ENCODE measurements at places on chromosomes 4 and X. TPM values are rescaled to one million over a fixed set of nuclear protein-coding genes. Genes with fewer than 3 reads are reported as not detected.

SUV39H1 gene
- 4.7 TPM for total RNA-seq

IGSF1 gene
- total RNA-seq = 3.5 TPM

SRPX2 gene
- total RNA-seq = 10.8 TPM

UBA1 gene
- total RNA-seq = 311 TPM

DNA sequence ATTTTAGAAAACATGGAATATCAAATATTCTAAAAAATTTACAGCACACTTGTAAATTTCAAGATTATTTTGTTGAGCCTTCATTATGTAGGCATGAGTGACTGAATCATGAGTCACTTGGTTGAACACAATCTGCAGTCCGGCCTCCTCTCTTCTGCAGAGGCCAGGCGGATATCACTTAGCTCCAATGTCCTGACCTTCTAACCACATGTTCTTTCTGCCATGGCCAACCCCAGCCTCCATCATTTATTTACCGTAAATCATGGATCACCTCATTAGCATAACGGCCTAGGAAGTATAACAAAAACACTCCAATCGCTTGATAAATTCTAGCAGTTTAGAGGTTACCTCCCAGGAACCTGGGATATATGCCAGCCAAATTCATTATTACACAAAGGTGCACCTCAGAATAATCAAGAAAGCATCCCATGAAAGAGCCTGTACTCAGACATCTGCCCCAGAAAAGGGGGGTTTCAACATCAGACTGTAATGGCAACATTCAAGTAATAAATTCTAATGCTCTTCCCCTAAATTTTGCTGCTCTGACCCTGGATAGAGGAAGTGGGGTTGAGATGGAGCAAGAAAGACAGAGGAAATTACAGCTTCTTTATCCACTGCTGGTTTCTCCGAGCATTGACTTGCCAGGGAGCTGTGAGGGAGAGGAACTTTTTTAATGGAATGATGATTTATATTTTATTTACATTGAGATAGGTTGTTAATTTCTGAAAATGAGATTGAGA, 2153.6 kb upstream of the AGA start:
- DNase-seq = no peak
- no peak overlapping the region for H3K27ac ChIP-seq
- H3K4me3 ChIP-seq = no peak overlapping the region
- H3K4me1 ChIP-seq = peaks cover 2% of the 10 kb centered on the region

- H3K27ac ChIP-seq = no peak overlapping the region
- DNase-seq = no peak
- no peaks in the 10 kb centered on the region for H3K36me3 ChIP-seq
- peaks cover 8% of the 10 kb centered on the region for H3K4me1 ChIP-seq
These were observed 156.9 kb downstream of the SLIT2 start for GRCh38 chr4:20408611-20409010.

GRCh38 chr4:13092702-13093101, 391.4 kb downstream of the RAB28 start:
- no peaks in the 10 kb centered on the region for H3K36me3 ChIP-seq
- no peaks in the 10 kb centered on the region for H3K27me3 ChIP-seq
- peaks cover 19% of the 10 kb centered on the region for H3K4me1 ChIP-seq
- H3K27ac ChIP-seq = no peak overlapping the region
